HuH-7.5 (cell line): ENCODE measurements at places on chromosomes 4 and X.

DNA sequence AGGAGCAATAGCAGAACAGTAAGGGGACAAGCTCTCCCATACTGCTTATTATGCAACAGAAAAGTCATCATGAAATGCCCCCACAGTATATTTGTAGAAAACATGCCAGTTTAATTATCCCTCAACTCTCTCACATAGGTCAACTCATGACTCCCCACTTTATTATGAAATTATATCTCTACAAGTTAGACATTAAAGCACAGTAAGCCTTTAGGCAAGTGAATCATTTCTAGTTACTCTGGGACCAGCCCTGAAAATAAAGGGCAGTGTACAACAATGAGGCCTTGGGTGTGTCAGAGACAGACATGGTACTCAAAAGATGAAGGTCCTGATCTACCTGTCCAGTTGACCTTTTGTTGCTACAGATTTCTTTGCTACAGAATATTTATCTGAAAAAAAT is 191.9 kb downstream of the FBXW7 start:
- no peak for DNase-seq

DNA sequence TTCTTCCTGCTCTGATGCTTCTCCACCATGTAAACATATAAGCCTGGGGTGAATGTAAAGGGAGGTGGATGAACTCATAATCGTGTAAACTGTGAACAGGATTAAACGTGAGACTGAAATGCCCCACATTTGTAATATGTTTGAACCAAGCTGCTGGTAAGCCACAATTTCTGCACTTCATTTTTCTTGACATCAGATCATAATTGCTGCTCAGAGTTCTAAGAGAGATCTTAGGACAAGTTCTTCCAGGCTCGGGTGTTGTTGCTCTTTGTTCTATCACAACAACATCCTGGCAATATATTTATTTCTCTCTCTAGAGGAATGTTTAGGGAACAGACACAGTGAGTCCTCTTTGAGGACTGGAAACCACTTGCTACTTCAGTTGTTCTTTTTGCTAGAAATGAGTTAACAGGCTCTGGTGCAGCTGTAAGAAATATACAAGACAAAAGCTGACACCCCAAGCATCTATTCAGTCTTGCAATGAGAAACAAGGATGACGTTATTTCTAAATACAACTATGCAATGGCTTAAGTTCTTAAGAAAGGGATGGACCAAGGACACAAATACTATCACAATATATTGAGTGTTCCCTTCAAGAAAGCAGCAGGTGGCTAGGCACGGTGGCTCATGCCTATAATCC is 59.6 kb downstream of the LNX1 start:
- DNase-seq, result no peak

- no peak for DNase-seq
Observed at GRCh38 chrX:49838374-49838773, 9.3 kb downstream of the PAGE4 start.

GRCh38 chr4:164467493-164467892 is 286.4 kb upstream of the SMIM31 start:
- no peak for DNase-seq

- DNase-seq, result no peak
Observed at GRCh38 chrX:99603091-99603814, 806.8 kb downstream of the PCDH19 start.

- DNase-seq, result no peak
Observed at GRCh38 chr4:71630803-71631202, 153.1 kb downstream of the GC start.

DNA sequence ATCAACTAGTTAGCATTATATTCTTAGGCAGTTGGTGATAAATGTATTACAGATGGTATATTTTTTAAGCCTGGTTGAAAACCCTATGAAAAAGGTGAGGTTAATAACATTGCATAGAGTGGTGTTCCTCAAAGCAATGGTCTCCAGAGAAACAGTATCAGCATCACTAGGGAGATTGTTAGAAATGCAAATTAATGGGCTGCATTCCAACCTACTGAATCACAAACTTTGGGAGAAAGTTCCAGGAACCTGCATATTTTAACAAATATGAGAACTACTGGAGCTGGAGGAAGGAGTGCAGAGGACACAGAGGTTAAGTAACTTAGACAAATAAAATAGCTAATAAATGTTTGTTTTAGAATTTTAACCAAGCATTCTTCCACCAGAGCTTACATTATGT is 166.9 kb upstream of the PCDH10 start:
- DNase-seq, result no peak

GRCh38 chrX:154490414-154491083 is at the start of gene SLC10A3:
SLC10A3 (minus strand) TSS chrX:154490629; CDS start chrX:154488940, 1,689 bp downstream.
- peak; percentile 89 for DNase-seq

GRCh38 chrX:24426340-24426913 is 38.7 kb upstream of the PDK3 start:
- DNase-seq, result no peak

DNA sequence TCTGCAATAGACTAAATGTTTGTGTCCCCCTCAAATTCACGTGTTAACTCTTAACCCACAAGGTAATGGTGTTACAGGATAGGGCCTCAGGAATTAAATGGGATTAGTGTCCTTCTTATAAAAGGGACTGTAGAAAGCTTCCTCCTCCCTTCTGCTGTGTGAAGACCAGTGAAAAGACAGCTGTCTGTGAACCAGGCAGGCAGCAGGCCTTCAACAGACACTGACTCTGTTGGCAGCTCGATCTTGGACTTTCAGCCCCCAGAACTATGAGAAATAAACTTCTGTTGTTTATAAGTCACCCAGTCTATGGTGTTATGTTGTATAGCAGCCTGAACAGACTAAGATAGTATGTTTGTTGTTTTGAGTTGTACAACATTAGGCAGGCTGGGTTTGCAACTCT is 208.1 kb downstream of the GBA3 start:
- DNase-seq, result no peak

GRCh38 chrX:29071525-29072320 is 484.5 kb downstream of the IL1RAPL1 start:
- DNase-seq, result no peak

GRCh38 chr4:138697851-138698250 is 317.7 kb upstream of the NOCT start:
- DNase-seq, result no peak

DNA sequence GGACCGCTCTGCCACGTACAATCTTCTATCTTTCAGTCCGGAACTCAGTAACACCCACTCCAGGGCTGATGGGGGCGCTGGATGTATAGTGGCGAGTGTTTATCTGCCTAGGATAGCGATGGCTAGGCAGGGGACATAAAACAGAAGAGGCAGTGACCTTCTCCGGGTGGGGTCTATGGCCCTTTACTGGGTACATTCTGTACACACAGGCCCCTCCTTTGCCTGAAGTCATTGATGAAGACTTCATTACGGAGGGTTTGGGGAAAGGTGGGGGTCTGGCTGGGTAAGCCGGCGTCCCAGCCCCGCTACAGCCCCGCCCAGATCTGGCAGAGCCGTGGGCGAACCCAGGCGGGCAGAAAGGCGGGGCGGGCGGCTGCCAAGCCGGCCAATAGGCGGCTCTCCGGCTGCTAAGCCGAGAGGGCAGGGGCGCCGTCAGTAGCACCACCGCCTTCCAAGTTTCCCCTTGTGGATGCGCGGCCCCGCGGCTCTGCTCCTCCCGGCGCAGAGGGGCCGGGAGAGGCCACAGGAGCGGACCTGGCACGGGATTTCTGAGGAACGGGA is at the start of gene CHST7:
Gene CHST7 (plus strand): TSS at position 435 of the 561 bp plus-strand sequence. CDS start 167 bp downstream, outside the sequence.
- DNase-seq, result peak; percentile 62

DNA sequence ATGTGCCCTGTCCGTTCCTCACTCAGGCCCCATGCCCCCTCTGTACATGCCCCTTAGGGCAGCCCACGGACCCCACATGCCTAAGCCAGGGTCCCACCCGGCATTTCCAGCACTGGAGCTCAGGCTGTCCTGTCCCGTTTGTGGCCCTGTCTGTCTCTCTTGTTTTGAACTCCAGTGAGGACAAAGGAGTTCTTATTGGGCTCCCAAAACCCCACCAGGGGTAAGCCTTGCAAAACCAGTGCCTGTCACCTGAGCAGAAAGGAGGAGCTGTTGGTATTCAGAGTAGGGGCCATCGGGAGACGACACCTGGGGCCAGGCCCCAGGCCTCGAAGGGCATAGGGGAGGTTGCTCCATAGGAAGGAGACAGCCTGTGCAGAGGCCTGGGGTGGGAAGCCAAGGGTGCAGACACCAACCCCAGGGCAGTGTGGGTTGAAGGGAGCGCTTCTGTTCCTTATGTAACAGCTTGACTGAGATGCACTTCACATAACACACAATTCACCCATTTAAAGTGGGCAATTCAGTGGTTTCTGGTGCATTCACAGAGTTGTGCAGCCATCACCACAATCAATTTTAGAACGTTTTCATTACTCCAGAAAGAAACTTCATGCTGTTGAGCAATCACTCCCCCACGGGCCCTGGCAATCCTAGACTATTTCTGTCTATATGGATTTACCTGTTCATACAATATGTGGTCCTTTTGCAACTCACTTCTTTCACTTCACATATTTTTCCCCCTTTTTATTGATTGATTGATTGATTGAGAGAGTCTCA is 31.7 kb downstream of the MAN2B2 start:
- no peak for DNase-seq

DNA sequence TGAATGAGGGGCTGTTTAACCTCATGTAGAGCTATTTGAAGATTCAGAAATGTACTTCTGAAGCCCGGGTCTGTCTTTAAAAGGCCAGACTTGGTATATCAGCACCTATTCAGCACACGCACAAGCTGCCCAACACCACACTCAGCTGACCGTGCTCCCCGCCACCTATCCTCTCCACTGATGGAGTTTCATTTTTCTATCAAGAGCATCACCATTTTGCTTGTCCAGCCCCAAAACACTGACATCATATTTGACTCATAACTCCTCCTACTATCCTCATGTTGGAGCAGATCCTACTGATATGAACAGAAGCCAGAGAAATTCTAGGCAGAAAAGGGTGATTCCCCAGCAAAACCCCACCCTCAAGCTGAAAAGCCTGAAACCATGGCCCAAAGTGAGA is 100.3 kb downstream of the SORBS2 start:
- no peak for DNase-seq

- DNase-seq, result peak; percentile 21
Observed at GRCh38 chrX:100928660-100929613, at the start of gene XKRX. XKRX (minus strand) TSS chrX:100928917; CDS start chrX:100928304, 613 bp downstream.

DNA sequence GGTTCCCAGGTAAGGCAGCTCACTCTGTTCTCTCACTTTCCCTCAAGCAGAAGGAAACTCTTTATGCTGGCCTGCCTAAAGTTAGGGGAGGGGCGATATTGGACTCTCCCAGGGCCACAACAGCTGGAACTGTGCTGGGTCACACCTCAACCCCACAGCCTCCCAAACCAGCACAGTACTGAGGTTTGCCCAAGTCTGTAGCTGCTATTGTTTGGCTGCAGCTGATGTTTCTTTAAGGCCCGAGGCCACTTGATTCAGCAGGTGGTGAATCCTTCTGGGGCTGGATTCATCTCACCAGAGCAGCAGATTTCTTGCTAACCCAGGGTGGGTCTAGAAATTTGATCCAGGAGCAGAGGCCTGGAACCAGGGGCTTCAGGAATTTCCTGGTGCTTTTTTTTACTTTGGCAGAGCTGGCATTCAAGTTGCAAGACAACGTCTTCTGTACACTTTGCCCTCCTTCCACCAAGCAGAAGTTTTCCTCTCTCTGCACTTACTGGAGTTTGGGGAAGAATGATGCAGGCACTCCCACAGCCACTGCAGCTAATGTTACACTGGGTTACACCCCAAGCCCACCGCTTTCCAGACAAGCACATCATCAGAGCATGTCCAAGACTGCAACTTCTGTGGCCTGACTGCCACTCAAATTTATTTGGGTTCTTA is 544.7 kb upstream of the NDST4 start:
- no peak for DNase-seq

GRCh38 chr4:182553653-182554052 is 310.5 kb downstream of the TENM3 start:
- no peak for DNase-seq

GRCh38 chr4:139256349-139256748 is 23.7 kb downstream of the MGARP start:
- DNase-seq, result no peak

DNA sequence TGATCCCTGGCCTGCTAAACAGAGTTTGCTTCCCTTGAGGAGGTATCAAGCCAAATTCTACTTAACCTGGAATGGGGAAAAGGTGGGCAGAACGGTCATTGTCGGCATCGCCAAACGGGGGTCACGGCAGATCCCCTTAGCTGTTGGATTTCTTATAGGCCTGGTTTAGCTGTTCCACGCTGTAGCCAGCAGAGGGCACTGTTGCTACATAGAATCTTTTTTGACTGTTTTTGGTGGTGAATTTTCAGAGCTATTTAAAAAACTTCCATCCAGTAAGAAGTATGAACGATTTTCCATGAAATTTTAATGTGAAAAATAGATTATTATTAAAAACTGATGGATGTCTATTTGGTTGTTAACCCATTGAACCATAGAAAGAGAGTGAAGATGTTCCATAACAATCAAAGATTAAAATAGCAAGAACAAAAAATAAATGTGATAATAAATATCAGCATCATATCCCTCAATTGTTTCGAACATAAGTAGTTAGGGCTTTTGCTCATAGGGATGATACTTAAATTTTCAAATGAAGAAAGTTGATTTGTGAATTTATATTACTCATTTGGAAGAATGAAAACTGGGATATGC is 56.6 kb downstream of the LINC00632 start:
- DNase-seq, result no peak

- DNase-seq, result no peak
Observed at GRCh38 chr4:74315376-74315775, 7.1 kb downstream of the EPGN start.

- no peak for DNase-seq
Observed at GRCh38 chr4:72553540-72554337, 15.3 kb downstream of the ADAMTS3 start.

GRCh38 chr4:54924891-54925290 is 200.5 kb downstream of the KDR start:
- no peak for DNase-seq

DNA sequence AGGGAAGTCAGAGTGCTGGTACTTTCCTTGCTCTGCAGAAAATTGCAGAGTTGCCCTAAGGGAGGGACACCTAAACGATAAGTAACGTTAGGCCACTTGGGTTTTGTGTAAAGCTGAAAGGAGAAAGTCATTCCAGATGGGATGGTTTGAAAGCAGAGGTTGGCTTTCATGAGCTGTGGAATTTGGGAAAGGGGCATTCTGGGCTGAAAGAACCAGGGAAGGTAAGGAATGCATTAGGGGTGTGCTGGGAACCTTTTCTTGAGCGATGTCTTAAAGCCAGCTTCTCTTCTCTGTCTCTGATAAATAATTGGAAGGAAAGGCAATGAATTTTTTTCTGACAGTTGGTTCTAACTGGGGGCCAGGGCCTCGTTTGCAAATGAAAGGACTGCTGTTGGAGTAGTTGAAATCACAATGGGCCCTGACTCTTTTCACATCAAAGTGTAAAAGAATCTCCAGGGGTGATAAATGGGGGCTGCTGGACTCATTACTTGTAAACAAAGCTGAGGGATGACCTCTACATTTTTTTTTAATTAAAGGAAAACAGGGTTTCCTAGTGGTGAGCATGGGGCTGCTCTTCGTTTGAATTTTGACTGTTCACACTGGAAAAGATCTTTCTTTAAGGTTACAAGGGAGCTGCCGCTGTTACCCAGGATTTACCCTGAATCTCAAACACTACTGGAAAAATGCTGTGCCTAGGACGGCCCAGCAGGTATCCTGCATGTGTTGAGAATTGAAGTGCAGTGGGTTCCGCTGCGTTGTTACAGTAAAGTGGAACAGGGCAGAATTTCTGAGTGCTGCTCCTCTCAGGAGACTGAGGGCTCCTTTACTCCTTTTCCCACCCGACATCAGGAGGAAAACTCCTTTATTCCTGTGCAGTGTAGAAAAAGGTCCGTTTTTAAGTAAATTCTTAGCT is 25.0 kb downstream of the AFF1 start:
- DNase-seq, result no peak
